NCI-H1105 treated with DMSO at 0.1 percent for 48 hours (cell line): ENCODE measurements at places on chromosomes 5 and 9.
A peak's percentile ranks its signal among the peaks of the same experiment; 100 is the strongest.

DNA sequence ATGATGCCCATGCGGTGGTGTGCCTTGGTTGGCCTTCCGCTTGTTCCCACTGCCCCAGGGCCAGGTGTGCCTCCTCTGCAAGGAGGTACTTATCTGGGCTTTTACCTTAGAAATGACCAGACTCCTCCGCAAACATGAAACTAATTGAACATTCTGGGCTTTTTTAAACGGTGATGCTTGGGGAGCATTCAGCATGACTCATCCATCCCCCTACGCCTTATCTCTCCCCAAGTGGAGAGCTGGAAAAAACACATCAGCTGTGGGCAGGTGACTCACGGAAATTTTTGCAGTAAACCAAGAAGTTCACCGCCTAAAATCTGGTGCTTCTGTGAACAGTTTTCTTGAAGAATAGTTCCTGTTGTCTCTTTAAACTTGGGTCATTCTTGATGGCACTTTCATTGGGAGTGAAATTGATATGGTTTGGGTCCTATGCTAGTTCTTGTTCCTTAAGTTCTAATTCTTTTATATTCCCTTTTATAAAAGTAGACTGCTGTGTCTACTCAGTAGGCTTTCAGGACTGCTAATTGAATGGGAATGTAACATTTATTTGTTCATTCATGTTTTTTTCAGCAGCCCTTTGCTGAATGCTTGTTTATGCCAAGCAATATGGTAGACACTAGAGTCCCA, 39.6 kb downstream of the SFXN1 start:
- no peak for DNase-seq

GRCh38 chr5:35884191-35884769, 27.6 kb downstream of the IL7R start:
- DNase-seq, result no peak

DNA sequence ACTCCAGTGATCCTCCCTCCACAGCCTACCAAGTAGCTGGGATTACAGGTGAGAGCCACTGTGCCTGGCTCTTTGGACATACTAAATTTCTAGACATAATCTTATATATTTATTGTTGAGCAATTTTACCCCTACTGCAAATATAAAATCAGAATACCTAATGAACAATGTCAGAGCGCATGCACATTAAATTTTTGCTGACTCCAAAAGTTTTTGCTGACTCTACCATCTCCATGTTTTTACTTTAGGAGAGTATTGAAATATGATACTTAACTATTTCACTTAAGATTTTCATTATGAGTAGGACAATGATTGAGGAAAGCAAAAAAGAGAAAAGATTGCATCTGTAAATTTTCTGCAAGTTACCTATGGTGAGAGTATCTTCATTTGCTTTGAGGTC, 402.3 kb downstream of the LRRC70 start:
- DNase-seq, result no peak

DNA sequence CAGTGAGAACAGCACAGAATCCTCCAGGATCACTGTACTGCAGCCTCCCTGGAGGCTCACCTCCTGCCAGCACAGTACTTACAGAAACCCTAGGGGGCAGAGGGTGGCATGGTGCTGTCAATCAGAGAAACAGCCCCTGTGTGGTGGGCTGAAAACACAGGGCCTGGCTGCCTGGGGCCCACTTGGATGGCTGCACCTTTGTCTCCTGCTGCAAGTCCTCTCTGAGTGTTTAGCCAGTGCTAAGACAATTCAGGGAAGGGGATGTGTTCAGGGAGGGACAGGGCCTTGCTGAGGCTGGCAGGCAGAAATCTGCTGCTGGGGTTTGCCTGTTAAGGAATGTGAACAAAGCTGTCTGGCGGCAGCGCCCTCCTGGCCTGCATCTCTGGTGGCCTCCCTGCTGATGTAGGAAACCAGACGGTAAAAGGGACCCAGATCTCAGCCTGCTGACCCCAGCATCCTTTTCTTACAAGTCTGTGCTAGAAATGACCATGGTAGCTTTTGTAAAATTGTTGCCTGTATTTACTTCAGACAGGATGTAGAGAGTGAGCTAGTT, 39.5 kb downstream of the PRRC2B start:
- no peak for DNase-seq

GRCh38 chr5:109563739-109564138, 126.0 kb upstream of the MAN2A1 start:
- no peak for DNase-seq

GRCh38 chr5:38208782-38209378, 49.5 kb upstream of the EGFLAM start:
- DNase-seq, result peak; percentile 46

DNA sequence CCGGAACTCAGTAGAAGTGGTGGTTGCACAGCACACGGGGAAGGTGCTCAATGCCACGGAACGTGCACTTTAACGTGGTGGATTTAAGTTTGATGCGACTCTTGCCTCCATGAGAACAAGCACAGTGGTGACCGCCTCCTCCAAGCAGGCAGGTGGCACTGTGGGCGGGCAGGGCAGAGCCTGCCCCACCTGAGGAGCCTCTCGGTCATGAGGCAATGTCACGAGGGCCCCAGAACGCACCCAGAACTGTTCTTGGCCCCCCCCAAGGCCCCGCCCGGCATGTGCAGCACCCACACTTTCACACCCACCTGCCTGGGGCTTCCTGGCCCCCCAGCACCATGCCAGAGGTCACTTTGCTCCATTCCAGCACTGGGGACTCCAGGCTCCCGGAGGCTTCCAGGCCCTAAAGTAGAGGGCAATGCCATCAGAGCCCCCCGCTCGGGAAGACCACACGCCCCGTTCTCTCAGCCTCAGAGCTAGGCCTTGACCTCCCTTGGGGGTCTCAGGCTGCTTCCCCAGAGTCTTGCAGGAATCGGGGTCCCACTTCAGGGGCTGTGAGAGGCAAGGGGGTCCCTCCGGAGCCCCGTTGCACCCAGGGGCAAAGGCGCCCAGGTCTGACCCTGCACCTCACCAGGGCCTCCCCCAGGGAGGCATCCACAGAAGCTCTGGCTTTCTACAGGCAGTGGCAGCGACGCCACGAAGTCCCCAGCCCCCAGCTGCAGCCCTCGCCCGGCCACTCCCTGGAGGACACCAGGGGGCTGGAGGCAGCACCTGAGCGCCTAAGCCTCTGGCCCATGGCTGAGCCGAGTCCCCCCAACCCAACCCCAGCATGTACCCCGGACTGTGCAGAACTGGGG, 14.0 kb downstream of the CCDC187 start:
- DNase-seq, result no peak
